ENCODE measurements at places on chromosomes 4 and X. TPM values are rescaled to one million over a fixed set of nuclear protein-coding genes. Genes with fewer than 3 reads are reported as not detected.

The USP17L25 gene
- total RNA-seq, result not detected

The TRIML2 gene
- not detected for total RNA-seq

GRCh38 chr4:3029464-3029863 is 44.9 kb downstream of the HTT-AS start:
- no peak for DNase-seq

GRCh38 chr4:20403290-20403689 is 151.6 kb downstream of the SLIT2 start:
- DNase-seq, result no peak

GRCh38 chr4:83118869-83119268 is 4.3 kb upstream of the PLAC8 start:
- no peak for DNase-seq
